ENCODE measurements at places on chromosomes 4 and X. TPM values are rescaled to one million over a fixed set of nuclear protein-coding genes. Genes with fewer than 3 reads are reported as not detected.

Gene CYLC1
- not detected for total RNA-seq

Gene SPACA5
- not detected for total RNA-seq

Gene APEX2
- 9.9 TPM for total RNA-seq

Gene REPS2
- 7.5 TPM for total RNA-seq

Gene PDHA1
- 99.6 TPM for total RNA-seq

Gene SHROOM4
- total RNA-seq, result 14.1 TPM

Gene SPIN2A
- 2.0 TPM for total RNA-seq

Gene UGT2A1
- not detected for total RNA-seq

Gene RPL10
- total RNA-seq, result 5,312 TPM

Gene USP26
- not detected for total RNA-seq

DNA sequence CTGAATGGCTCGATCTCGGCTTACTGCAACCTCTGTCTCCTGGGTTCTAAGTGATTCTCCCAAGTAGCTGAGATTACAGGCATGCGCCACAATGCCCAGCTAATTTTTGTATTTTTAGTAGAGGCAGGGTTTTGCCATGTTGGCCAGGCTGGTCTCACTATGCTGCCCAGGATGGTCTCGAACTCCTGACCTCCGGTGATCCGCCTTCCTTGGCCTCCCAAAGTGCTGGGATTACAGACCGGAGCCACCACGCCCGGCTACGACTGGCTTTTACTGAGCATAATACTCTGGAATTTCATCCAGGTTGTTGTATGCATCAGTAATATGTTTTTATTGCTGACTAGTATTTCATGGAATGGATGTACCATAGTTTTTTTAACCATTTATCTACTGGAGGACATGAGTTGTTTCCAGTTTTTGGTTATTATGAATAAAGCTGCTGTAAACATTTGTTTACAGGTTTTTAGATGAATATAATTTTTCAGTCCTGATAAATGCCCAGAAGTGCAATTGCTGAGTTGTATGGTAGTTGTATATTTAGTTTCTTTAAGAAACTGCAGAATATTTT is 31.2 kb downstream of the N4BP2 start:
- DNase-seq, result no peak

DNA sequence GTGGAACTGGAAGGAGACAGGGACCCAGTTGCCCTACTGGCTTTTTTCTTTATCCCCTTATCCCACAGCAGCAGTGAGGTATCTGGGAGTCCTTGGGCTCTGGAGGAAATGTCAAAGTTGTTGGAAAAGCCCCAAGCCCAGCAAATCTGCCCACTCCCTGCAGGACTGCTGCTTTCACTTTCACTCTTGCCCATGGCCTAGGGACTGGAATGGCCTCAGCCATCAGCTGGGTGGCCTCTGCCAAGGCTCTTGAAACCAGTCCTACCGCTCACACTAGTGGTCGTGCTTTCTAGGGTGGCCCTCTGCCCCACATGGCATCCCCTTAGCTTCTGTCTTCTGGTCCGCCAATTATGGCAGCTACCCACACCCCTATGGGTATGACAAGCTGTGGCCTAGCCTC is 9.7 kb upstream of the RHOXF1 start:
- DNase-seq, result no peak

GRCh38 chr4:160299177-160299576 is 1196.3 kb downstream of the RAPGEF2 start:
- DNase-seq, result no peak

GRCh38 chr4:53695540-53696463 is 104.5 kb upstream of the LNX1 start:
- no peak for DNase-seq

DNA sequence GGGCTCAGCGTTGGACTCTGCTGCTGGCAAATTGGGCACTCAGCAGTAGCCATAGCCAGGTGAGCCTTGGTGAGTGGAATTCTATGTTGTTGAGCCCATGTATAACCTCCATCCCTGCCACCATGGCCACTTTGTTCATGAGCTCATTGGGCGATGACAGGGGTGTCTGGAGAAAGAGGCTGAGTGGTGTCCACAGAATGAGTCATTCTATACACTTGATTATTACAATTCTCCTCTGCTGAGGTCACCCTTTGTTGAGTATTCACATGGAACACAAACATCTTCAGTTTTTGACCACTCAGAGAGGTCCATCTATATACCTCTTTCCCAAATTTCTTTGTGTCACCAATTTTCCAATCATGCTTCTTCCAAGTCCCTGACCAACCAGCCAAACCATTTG is 1341.7 kb downstream of the PCDH7 start:
- no peak for DNase-seq

DNA sequence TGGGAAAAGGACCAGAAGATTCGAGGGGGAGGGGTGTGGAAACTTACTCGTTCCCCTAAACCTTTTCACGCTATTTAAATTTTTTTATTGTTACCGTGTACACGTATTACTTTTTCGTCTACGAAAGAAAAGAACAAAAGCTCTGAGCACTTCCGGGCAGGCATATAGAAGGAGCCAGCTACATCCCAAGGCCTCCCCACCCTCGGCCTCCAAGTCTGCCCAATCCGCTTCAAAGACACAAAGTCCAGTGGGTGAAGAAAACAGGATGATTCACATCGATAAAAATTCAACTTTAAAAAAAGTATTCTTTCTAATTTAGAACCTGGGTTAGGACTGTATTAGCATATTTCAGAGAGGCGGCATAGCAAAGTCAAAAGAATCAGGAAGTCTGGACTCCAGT is 23.1 kb downstream of the SEL1L3 start:
- no peak for DNase-seq

- DNase-seq, result no peak
Observed at GRCh38 chr4:797066-797465, 28.9 kb downstream of the CPLX1 start.

- no peak for DNase-seq
Observed at GRCh38 chr4:1359144-1359501, 12.1 kb downstream of the UVSSA start.

DNA sequence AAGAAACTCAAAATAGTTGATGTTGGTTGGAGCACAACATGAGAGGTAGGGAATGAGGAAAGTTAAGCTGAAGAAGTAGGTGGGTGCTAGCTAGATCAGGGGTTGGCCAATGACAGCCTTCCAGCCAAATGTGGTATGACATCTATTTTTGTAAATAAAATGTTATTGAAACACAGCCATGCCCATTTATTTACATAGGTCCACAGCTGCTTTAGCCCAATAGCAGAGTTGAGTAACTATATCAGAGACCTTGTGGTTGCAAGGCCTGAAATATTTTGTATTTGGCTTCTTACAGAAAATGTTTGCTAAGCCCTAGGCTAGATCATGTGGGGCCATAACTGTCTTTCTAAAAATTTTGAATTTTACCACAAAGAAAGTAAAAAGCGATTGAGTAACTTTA is 234.9 kb upstream of the CTSO start:
- no peak for DNase-seq

DNA sequence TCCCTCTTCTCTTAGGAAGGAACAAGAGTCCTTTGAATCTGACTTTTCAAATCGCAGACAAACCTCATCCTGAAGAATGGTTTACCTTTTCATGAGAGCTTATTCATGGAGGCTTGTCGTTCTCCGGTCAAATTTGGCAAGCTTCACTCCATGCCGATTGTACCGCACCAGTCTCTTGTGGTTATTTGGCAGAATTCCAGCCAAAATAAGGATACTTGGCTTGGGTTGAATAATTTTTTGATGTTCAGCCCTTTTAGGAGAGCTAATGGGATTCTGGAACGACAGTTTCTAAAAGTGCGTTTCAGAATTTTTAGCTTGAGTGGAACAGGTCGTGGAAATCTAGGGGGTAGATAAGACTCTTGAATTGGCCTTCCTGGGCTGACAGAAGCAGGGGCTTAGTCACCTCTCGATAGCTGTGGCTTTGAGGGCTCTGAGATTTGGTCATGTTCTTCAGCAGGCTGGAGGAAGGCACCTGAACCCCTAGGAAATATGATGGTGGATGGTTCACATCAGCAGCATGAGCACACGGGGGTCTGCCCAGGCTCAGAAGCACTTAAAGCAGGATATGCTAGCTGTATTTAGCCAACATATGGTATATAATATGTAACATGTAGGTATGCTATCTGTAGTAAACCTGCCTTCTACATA is 1.5 kb downstream of the KLHL2 start:
- DNase-seq, result no peak

DNA sequence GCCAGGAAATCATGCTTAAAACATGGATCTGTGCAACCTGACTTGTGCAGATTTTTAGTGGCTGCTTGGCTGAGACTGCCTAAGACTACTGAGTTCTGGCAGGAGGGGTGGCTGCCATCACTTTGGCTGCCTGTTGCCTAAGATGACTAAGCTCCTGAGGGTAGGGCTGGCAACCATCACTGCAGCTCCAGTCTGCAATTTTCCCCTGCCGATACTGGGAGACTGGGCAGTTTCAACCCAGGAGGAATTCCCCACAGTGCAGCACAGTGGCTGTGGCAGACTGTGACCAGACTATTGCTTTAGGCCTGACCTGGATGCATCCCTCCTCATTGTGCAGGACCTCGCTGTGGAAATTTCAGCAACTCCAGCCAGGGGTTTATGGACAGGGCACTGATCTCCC is 544.9 kb downstream of the ANKRD50 start:
- DNase-seq, result no peak

DNA sequence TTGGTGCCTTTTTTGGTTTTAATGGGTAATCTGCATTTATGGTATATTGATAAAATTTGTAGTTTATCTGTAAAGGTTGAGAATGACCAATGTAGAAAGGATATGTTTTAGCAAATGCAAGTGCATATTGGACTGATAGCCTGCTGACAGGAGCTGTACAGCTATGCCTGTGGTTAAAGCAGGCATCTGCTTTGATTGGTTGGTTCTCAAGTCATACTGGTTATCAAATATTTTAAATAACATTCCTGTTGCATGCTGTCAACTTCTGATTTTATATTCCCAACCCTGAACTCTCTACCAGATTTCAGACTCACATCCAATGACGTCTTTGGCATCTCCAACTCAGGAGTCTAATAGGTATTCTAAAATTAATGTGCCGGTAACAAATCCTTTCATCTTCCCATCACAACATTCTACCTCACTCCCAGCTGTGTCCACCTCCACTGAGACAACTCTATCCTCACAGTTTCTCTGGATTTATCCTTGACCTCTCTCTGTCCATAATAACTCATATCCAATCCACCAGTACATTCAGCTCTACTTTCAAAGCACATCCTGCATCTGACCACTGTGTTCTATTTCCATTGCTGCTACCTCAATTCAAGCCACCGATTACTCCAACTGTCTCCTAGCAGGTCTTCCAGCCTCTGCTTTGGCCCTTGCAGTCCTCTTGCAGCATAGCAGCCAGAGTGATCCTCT is 125.7 kb downstream of the CAMK2D start:
- no peak for DNase-seq

DNA sequence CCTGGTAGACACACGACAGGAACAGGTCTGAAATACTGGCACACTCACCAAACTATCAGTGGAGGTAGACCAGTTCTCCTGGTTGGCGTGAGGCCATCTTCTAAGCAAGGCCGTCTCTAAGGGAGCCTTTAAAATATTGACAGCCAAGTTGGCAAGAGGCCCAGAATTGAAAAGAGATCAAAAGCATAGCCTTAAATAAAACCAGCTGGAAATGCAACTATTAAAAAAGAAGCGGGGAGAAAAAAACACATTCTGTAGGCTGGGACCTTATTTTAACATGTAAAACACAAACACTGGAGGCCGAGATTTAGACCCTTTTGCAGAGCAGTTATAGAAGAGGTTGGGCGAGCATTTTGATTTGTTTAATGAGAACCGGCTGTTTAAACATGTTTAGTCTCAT is 233.0 kb upstream of the CLNK start:
- no peak for DNase-seq

DNA sequence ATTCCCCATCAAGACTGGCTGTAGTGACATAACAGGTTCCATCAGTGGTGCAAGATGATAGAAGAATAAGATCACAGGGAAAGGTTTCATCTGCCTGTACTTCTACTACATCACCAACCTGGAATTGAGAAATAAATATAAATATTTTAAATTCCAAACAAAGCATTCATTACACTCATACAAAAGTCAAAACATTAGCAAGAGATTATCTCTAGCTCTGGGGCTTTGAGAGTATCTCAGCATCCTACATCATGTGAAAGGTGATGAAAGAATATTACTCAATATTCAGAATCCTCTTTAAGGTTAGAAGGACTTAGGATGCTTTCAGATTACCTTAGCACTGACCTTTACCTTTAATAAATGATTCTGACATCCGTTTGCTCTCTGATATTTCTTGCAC is 96.5 kb upstream of the MCF2 start:
- no peak for DNase-seq

DNA sequence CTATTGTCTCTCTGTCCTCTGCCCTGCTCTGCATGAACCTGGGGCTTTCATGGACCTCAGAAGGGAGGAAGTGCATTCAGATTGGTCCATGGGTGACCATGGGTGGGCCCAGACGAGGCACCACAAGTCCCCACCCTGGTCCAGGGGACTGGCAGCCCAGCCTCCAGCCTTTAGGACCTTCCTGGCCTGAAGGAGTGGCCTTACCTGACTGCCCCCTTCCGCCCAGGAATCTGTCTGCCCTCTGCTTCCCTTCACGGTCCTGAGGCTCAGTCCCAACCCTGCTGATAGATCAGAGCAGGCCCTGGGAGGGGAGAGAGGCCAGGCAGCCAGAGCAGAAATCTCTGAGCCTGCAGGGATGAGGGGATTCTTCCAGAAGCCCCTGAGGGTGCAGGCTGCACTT is 455.4 kb downstream of the PCDH18 start:
- no peak for DNase-seq

GRCh38 chr4:186132577-186133242 is 28.2 kb downstream of the FAM149A start:
- no peak for DNase-seq

GRCh38 chr4:61505773-61506685 is 305.9 kb downstream of the ADGRL3 start:
- no peak for DNase-seq

GRCh38 chr4:147157860-147158701 is 212.4 kb upstream of the TTC29 start:
- DNase-seq, result no peak

- no peak for DNase-seq
Observed at GRCh38 chrX:46488712-46489111, 56.5 kb downstream of the ZNF674 start.

All from tibial nerve (tissue), 4 donors.